NCI-H2081 (cell line): ENCODE measurements at places on chromosomes 6 and 20.
A peak's percentile ranks its signal among the peaks of the same experiment; 100 is the strongest.

DNA sequence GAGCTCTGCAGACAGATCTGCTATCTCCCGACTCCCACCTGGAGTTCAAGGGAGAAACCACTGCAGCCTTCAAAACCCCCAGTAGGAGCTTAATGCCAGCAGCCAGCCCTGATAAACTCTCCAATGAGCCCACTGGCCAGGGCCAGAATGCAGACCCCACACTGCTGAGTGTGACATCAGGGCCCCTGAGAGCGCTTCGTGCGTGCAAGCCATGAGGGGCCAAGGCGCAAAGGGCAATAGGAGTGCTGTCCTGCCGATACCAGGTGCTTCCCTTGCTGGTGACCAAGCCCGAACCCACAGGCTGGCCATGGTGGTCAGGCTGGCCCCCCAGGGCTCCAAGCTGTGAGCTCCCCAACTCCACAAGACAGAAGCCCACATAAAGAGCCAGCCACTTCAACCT is 33.2 kb upstream of the CST7 start:
- DNase-seq: no peak

DNA sequence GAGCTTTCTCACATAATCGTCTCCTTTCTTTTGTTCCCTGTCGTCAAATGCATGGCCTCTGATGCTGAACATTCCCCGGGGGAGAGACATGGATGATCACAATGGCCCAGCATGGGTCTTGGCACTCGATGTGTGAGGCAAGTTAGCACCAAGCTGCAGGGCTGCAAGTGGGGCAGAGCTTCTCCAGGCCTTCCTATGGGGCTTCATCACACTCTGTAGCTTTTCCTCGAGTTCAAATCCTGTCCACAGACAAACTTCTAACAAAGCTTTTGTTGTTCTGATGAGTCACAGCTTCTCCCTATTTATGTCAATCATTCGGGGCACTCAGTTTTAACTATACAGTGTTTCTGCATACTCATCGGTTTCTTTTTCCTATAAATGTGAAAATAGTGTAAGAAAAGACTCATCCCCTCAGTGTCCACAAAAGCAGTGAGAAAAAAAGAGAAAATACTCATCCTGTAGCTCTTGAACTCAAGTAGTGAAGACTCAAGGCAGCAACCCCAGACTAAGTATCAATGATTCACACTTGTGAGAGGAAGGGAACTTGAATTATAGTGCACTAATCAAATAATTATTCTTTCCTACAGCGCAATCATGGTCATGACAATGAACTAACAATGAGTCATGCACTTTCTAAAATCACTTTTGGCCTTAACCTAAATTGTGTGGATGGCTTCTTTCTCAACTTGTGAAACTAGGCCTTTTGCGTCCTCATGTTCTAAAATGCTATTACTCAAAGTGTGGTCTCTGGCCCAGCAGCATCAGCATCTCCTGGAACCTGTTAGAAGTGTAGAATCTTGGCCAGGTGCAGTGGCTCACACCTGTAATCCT is 68.4 kb upstream of the NOX3 start:
- DNase-seq: peak; percentile 43

DNA sequence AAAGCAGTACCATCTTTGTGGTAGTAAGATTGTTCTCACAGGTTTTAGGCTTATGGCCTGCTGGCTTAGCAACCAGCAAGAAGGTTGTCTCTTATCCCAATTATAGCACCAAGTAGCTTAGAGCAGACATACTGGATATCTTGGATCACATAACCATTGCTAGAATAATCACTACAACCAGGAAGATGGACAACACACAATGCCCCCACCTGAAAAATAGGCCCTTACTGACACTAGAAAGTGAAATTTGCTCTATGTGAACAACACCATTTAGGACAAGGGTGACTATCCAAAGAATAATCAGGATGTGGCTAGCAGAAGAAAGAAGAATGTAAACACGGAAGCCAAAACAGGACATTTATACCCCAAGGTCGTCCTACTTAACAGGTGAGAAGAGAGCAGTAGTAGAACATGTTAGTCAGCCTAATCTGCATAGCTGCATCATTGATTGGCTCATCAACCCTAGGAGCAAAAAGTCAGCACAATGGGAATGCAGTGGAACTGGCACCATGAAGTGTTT is 172.7 kb upstream of the MARCKS start:
- DNase-seq: no peak

- no peak for DNase-seq
Observed at GRCh38 chr6:68279793-68280557, 355.1 kb upstream of the ADGRB3 start.

GRCh38 chr6:33692760-33693158 is 18.7 kb downstream of the UQCC2 start:
- DNase-seq: no peak

- DNase-seq: no peak
Observed at GRCh38 chr6:152360034-152360433, 277.1 kb downstream of the SYNE1 start.

GRCh38 chr20:10837901-10838300 is 164.1 kb upstream of the JAG1 start:
- DNase-seq: no peak

DNA sequence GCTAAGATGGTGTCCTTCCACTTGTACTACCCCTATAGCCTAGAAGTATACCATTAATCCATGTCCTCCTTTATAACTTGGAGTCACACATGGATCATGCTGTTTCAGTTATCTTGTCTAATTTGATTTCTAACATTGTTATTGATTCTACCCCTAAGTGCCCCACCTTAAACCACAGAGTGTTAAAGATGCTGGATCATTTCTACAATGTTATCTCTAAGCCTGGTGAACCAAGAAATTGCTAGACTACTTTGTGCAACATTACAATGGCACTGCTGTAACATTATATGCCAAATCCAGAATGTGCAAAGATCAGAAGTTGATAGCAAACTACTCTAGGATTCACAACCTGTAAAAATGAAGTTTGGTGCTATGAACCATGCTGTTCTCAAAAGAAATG is 1.7 kb downstream of the CGA start:
- DNase-seq: no peak

DNA sequence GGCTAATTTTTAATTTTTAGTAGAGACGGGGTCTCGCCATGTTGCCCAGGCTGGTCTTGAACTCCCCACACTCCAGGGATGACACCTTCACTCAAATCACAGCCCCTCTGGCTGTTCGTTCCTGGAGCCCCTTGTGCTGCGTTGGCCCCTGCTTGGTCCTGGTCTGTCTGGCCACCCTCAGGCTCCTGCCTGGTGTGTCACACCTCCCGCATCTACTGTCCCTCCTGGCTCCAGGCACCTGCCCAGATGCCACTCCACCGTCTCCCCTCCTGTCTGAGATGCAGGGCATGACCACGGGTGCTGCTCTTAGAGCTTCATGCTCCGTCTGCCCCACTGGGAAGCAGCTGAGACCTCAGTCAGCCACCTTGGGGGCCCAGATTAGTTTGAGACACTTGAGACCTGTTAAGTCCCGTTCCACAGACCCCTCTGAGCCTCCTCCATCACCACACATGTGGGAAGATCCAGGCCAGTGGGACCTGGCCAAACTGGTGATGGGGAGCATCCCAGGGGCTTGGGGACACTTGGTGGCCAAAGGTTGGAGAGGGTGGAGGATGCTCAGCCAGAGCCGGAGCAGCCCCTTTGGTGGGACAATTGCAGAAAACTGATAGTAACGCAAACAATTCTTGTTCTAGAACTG is 21.9 kb upstream of the NPBWR2 start:
- no peak for DNase-seq
